KBM-7 (cell line): ENCODE measurements at places on chromosomes 13 and 19.

DNA sequence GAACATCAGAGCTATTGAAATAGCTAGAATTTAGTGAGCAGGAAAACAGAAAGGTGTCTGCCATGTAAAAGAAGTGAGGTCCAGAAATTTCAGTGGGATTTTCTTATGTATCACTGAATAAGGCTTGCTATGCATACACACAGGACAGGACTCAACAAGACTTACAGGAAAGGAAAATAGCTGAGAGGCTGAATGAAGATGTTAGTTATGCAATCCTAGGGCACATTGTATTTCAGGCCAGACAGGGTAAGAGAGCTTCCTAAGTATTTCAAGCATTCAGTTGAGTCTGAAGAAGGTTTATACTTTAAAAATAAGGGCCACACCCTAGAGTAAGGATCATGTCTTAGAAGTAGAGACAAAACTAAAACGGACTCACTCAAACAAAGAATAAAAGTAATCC, 419.9 kb upstream of the PRR20A start:
- no peak for DNase-seq

DNA sequence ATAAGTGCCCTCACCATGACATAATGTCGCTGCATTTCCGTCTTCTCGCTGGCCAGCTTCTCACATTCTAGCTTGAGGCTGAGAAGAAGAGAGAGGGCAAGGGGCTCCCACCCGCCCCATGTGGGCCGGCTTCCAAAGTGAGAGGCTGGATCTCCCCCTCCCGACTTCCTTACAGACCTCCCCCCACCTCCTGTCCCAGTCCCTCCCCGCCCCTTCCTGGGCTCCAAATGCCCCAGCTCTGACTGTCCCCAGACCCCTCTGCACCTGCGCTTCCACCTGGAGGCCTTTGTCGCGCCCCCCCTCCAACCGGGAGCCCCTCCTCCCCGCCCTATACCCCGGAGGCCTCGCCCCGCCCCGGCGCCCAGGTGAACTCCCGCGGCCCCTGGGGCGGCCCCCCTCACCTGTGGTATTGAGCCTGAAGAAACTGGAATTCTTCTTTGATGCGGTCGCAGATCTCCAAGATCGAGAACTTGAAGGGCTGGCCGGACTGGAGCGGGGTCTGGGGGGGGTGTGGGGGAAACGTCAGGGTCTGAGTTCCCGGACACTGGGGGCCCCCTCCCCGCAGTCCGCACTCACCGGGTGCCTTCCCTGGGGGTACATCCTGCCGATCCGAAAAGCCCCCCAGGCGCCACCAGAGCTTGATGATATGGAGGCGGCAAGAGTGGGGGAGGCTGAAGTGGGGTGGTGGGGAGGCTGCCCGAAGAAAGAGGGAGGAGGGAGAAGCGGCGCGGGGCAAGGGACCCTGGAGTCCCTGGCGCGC, 595 bp downstream of the TLE2 start:
- no peak for DNase-seq

DNA sequence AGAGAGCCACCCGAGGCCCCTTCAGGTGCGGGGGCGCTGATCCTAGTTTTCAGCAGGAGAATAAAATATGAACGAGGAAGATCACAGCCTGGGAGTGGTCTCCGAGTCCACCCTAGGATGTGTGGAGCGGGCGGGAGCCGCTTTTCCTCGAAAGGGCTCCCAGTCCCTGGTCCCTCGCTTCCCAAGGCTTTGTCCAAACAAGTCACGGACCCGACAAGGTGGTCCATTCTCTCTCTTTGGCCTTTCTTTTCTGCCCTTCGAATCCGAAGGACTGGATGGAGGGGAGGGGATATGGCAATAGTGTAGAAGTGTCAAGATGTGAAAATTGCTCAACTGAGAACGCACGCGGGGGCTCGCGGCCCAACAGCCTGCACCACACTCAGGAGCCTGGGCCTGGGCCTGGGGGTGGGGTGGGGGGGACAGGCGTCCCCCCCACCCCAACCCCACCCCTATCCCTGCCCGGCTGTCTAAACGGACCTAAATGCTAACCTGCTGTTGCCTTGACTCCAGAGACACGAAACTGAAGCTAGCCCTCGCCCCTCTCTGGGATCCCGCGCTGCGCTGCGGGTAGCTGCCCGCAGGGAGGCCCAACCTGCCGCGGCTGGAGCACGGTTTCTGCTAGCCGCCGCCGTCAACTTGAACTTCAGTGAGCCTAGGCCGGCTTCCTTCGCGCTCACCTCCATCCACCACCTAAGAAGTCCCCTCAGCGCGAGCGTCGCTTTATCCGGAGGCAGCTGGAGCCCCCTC, 7.1 kb downstream of the ZIC2 start:
- no peak for DNase-seq

DNA sequence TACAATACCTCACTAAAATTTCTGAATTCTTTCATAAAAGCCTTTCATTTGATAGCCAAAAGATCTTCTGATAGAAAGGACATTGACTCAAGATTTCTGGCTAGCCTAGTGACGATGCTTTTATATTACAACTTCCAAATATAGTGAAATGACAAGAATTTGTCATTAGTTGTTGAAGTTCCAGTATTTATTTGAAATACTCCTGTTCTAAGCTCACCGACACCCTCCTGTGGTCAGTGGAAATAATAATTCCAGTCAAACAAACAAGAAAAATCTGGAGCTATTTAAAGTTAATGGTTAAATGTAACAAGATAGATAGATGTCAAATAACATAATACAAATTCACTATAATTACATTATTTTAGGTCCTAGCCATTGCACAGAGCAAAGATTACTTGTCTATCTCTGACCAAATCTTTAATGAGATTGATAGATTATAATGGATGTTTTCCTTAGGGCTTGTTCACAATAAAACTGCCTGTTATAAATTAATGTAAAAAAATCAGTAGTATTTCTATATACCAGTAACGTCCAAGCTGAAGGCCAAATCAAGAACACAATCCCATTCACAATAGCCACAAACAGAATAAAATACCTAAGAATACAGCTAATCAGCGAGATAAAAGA, 195.5 kb downstream of the RGCC start:
- DNase-seq = peak; percentile 45
